ENCODE measurements at places on chromosomes 6 and 20.

GRCh38 chr6:150592377-150592995 is 7.2 kb upstream of the PLEKHG1 start:
- DNase-seq, result no peak

- DNase-seq, result no peak
These were observed 57.3 kb downstream of the SULF2 start for GRCh38 chr20:47727909-47728361.

DNA sequence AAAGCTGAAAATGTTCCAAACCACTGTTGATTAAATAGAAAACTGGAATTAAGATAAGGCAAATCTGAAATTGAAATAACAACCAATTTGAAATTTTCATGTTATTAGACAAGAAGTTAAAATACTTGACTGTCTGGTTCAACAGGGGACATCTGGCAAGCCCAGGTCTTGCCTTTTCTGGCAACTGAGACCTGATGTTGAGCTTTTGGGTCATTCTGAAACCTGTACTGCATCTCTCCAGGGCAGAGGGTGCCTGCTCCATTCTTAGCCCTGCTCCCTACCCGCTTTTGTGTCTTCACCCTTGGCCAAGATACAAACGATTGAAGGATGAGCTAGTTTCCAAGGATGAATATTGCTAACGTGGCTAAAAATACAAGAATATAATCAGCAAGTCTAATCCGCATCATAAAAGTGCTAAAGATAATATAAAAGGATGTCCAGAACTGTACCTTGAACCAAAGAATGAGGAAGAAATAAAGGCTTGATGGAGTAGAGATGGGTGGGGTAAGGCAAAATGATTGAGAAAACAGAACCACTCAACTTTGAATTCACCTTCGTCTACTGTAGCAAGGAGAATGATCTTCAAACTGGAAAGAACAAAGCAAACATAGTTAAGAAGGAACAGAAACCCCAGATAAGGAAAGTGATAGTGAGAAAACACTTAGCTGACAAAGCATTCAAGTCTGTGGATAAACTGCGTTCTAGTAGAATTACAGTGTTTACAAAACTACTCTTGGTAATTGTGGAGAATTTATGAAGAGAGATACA is 109.8 kb upstream of the MAN1A1 start:
- no peak for DNase-seq

- no peak for DNase-seq
These were observed 4.3 kb downstream of the IFNGR1 start for GRCh38 chr6:137214931-137215330.

- DNase-seq, result no peak
These were observed 40.5 kb downstream of the PSMG4 start for GRCh38 chr6:3299221-3299620.

DNA sequence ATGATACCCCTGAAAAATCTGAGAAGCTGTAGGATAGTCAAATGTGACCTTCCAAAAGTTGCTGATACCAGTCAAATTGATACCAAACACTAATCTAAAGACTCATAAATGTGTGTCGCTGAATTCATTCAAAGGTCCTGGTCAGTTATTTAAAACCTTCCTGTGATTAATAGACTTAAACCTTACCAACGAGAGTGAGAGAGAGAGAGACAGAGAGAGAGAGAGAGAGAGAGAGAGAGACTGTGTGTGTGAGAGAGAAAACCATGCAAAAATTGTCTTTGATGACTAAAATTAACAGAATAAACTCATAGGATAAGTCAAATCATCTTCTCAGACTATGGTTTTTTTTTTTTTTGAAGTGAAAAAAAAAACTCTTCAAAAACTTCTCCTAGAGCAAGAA is 370.9 kb upstream of the HS3ST5 start:
- DNase-seq, result no peak

- no peak for DNase-seq
These were observed 182.7 kb upstream of the OLIG3 start for GRCh38 chr6:137676888-137677287.

GRCh38 chr6:12776291-12776690 is 59.7 kb downstream of the PHACTR1 start:
- no peak for DNase-seq

DNA sequence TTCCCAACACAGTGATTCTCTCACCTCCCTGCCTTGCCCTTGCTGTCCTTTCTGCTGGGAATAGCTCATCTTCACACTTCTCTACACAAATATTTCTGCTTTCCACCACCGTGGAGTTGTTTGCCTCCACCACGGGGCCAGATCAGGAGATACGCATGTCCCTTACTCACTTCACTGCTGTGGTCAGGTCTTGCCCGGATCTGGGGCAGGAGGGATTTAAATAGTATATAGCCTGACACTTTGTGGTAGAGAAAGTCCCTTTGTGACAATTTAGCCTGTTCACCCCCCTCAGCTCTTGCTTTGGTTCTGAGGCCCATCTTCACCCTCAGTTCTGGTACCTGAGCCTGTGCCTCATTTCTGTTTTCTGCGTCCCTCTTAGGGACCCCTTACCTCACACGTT is 92.6 kb upstream of the PREP start:
- no peak for DNase-seq

DNA sequence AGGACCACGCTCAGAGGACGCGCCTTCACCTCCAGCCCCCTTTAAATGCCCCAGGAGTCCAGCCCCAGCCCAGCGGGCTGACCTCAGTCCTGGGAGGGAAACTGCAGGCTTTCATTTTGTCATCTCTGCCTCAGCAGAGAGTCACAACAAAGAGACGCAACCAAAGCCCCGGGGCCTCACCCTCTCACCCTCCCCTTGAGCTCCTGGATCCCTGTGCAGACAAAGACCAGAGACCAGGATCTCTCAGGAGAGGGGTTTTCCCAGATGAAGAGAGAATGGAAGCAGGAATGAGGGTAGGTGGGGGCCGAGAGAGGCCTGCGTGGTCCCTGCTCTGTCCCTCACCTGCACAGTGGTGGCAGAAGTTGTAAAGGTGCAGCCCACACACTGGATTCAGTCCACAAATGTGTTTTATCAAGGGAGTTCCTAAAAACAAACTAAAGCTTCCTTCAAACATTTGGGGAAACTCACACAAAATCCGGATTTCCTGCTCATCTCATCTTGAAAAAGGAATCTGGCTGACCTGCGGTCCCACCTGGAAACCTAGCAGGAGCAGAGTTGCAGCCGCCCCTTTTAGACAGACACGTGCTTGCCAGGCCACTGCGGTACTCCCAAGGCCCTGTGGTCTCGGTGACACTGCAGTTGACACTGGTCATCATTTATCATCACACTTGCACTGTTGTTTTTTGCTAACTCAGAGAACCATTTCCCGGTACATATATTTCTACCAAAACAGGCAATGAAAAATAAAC is 27.1 kb downstream of the PTGIS start:
- no peak for DNase-seq

DNA sequence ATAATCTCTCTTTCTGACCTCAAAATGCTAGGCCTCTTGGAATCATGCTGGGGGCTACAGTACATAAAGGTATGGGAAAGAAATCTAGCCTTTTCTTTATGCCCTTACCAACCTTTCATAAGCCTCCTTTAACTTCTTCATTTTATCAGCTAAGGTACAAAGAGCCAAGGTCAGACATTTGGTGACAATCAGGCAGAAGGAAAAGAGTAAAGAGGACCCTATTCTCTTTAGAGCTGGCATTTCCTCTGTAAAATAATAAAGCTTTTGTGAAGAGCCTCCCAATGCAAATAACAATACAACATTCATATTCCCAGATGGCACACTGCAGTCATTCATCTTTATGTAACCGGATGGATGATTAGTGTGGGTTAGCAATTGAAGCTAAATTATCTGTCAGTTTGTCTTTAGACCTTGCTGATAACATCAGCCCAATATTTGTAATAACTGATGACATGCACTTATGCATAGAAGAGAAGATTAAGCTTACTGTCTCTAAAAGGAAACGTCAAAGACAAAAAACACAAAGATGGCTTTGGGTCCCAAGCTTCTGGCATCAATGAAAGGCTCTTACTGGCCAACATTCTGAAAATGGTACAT is 163.1 kb downstream of the IBTK start:
- no peak for DNase-seq

- no peak for DNase-seq
These were observed 7.6 kb downstream of the MYL9 start for GRCh38 chr20:36548704-36549627.

- DNase-seq, result no peak
These were observed 19.2 kb downstream of the ZBTB2 start for GRCh38 chr6:151372164-151372563.

- DNase-seq, result no peak
These were observed 47.0 kb downstream of the SLC22A23 start for GRCh38 chr6:3409699-3410384.

GRCh38 chr20:20743511-20744169 is 31.2 kb upstream of the RALGAPA2 start:
- peak; percentile 12 for DNase-seq

DNA sequence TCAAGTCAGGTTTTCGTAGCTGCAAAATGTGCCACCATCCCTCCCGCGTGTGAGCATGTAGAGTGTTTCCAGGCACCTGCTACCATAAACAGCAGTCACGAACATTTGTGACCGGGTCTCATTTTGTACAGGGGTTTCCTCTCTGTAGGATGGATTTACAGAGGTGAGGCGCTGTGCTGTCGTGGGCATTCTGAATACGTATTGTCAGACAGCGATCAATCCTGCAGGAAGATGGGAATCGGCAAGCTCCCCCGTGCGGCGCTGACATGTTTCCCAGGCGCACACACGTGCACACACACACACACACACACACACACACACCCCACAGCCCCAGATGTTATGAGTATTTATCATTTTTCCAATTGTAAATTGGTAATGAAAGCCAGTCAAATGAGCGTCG is 15.8 kb downstream of the ANKRD60 start:
- DNase-seq, result no peak

GRCh38 chr6:72944660-72945059 is 280.6 kb downstream of the KHDC1L start:
- DNase-seq, result no peak

DNA sequence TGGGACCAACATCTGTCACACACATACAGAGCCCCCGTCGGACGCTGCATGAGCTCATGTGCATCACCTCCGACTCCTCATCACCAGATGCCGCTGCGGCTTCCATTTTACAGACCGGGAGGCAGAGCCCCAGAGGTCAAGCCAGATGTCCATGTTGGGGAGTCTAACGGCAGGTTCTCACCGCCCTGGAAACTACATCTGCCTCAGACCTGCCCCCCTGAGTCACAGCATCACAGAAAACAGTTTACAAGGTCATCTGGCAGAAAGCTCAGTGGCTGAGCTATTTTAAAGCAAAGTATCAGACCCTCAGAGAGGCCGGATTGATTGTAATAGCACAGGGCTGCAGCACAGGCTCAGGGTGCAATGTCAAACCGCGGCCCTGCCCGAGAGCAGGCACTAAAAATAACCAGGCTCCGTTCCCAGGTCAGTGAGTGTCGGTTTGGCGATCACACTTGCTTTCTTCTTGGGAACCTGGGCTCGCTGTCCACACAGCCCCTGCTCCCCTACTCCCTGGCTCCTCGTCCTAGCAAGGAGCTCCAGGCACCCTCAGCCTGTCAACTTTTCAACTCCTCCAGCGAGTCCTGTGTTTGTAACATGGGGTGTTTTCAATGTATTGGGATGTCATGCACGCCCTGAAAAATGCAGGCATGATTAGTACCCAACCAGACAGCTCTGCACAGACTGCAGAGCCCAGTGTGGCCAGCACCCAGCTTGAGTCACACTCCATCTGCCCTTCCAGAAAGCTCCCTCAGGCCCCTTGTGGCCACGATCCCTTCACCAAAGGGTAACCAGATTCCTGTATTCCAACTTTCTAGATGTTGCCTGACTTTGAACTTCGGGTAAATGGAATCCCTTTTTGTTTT is 264.5 kb downstream of the CDH4 start:
- no peak for DNase-seq

GRCh38 chr20:4519534-4519933 is 202.2 kb upstream of the PRND start:
- no peak for DNase-seq

- DNase-seq, result no peak
These were observed 576 bp downstream of the MAPK13 start for GRCh38 chr6:36130667-36131510.

DNA sequence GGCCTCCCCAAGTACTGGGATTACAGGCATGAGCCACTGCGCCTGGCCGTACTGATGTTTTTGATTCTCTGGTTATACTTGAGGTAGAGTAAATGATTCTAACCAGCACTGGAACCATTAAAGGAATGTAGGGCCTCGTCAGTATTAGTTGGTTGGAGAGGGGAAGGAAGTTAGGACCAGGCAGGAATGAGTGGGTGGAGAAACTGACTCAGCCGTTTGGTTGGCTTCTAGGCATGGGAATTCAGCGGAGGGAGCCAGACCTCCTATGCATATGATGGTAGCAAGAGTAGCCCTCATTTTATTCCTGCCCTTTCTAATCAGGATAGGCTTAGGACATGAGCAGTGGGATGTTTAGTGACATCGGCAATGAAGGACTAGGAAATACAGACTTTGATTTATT is 19.0 kb upstream of the SERINC3 start:
- DNase-seq, result no peak

DNA sequence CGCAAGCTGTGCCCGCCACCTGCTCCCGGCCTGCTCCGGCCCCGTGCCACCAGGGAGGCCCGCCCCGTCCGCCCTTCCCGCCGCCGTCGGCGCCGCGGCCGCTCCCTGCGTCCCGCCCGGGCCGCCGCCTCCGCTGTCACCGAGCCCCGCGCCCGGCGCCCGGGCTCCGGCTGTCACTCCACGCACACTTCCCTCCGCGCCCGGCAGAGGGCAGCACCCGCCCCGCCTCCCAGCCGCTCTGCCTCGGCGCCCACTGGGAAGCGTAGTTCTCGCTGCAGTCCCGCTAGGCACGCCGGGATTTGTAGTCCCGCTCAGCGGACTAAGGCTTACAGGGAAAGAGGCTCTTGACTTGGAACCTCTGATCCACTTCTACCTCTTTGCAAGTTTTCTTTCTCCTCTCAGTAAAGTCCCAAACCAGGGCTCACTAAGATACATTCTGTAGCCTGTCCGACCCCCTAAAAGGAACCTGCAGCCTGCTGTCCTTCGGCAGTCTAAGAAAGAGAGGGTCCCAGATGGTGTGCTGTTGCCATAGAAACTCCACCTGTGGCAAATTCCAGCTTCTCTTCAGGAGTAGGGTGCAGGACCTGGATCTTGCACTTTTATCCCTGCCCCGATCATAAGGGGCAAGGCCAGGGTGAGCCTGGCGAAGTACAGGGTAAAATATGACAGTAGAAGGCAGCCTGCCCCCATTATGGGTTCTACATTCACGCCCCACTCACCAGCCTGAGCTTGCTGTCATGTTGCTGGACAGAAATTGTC is at the start of gene TFEB:
Gene TFEB, minus strand, starts transcription at position 182 of the 759 bp plus-strand sequence. CDS start 44,395 bp downstream, outside the sequence.
- DNase-seq, result peak; percentile 79

GRCh38 chr20:58623579-58624473 is 27.3 kb upstream of the STX16 start:
- no peak for DNase-seq

DNA sequence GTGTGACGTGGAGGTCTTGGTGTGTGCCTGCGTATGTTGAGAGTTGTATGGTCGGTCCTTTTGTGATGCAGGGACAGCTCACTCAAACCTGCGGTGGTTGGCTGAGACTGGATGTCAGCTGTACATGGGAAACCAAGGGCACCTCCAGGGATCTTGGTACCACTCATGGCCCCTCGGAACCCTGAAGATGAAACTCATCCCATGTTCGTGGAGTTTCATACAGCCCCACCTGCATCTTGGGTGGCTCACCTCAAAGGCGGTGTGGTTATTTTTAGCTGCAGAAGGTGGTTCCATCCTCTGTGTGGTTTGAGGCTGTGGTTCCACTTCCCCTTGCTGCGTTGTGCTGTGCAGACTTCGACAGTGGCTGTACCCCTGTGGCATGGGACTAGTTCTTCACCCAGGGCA is 52.6 kb upstream of the SLC22A1 start:
- no peak for DNase-seq

GRCh38 chr20:6140947-6141346 is 18.1 kb upstream of the FERMT1 start:
- no peak for DNase-seq

All from bone marrow (tissue), 2 donors.